ENCODE measurements at places on chromosomes 7 and 10.

DNA sequence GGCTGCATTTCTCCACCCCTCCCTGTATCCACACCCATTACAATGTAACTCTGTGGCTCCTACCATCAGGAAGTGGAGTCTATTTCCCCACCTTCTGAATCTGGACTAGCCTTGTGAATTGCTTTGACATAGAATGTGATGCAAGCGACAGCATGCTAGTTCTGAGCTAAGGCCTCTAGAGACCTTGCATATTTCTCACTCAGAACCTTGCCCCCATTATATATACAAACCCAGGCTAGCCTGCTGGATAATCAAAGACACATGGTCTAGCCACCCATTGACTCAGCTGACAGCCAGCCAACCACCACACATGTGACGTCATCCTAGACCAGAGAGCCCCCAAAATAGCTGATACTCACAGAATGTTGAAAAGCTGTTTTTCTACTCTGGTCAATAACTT, 77.9 kb downstream of the CCDC71L start:
- no peak for DNase-seq

GRCh38 chr10:71156436-71156835, 55.9 kb upstream of the UNC5B start:
- DNase-seq = no peak

- no peak for DNase-seq
Observed at GRCh38 chr7:29156907-29157452, 10.6 kb upstream of the CPVL start.

DNA sequence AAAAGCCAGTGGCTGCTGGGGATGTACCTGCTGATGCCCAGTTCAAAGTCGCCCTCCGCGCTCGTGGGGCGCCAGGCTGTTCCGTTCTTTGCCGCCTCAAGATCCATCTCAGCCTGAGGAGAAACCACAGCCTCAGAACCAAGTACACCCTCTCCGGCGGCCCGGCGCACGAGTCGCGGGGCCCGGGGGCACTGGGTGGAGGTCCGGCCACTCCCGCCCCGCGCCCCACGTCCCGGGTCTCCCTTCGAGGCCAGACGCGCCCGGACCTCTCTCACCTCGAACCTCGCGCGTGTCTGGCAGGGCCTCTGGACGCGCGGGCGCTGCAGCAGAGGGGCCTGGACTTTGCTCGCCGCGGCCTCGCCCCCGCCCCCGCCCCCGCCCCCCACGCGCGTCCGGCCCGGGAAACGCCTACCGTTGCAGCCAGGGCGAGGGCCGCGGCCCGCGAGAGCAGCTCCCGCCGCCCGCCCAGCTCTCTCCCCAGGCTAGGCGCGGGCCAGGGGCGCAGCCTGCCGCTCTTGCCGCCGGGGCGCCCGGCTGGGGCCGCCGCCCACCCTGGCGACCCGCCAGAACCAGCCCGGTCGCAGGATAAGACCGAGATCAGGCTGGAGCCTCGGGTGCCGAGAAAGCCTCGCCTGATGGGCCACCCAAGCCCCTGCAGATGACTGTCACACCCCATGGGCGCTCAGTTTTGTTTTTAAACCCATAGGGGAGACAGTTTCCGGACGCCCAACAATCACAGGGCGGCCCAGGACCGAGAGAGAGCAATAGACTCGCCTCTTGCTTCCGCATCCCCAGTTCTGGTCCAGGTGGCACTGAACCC, at the start of gene ABCB4:
Gene ABCB4 (minus strand): TSS at position 322 of the 820 bp plus-strand sequence. CDS start 215 bp downstream, at position 107.
- DNase-seq = no peak

GRCh38 chr10:101629837-101630632, 41.9 kb downstream of the DPCD start:
- DNase-seq = no peak

GRCh38 chr10:103145046-103145445, 48.0 kb downstream of the NT5C2 start:
- no peak for DNase-seq

DNA sequence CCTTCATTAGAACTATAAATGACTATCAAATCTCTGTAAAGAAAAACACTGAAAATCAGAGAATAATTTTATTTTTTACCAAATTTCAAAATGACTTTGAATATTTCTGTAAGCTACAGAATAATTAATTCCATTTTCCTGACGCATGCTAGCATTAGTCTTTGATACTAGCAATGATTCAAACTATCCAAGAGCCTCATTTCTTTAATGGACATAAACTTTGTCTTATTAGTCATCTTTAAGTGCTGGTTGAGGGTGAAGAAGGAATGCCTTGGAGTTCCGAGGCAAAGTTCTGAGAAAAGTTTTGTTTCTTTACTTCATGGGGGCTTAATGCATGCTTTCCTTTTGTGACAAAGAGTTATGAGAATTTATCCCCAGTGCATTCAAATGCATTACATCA, 137.3 kb downstream of the AGMO start:
- no peak for DNase-seq

GRCh38 chr7:44195889-44196288, 4.9 kb upstream of the YKT6 start:
- DNase-seq = no peak

DNA sequence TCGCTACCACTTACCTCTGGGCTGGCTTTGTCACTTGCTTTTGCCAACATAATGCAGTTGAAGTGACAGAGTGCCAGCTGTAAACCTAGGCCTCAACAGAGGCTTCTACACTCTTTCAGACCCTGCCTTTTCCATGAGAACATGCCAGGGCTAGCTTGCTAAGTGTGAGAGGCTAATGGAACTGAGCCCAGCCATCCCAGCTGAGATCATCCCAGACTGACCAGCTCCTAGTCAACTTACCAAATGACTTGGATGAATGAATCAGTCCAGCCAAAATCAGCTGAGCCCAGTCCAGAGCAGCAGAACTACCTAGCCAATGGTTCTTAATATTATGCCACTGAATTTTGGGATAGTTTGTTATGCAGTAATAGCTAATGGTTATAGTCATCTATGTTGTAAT, 34.7 kb upstream of the MKLN1 start:
- no peak for DNase-seq

GRCh38 chr10:44173608-44173894, 211.3 kb downstream of the CXCL12 start:
- DNase-seq = no peak

- DNase-seq = no peak
Observed at GRCh38 chr10:71978476-71978875, 14.3 kb downstream of the CHST3 start.

DNA sequence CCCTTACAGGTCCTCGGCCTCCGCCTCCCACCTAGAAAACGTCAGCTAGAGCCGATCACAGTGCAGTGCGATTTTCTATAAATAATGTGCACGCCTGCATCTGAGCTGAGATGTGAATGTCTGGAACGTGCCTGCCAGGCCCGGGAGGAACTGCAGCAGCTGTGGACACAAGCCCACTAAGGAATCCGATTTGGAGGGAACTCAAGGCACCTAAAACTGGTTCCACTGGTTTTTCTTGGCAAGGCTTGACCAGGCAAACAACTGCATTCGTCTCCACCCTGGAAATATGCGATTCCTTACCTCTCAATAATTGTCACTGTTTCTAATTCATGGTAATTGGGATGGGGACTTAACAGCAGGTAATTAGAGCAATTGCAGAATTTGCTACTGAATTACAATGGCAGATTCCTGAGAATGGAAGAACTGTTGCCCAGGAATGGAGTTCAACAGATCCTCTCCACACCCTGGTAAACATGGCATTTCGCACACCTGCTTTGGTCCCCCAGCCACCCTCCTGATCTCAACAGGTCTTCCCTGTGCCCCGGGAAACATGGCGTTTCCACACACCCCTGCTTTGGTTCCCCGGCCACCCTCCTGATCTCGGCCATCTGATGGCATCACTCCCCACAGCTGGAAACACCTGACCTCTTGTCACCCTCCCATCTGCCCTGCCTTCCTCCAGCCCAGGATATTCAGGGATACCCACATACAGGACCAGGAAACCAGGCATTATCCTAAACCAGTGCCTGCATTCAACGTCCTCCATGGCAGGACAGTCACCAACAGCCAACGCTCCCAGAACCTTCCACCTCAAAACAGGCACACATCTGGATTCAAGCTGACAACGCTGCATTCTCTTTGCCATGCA, 76.0 kb downstream of the DIP2C start:
- DNase-seq = no peak

DNA sequence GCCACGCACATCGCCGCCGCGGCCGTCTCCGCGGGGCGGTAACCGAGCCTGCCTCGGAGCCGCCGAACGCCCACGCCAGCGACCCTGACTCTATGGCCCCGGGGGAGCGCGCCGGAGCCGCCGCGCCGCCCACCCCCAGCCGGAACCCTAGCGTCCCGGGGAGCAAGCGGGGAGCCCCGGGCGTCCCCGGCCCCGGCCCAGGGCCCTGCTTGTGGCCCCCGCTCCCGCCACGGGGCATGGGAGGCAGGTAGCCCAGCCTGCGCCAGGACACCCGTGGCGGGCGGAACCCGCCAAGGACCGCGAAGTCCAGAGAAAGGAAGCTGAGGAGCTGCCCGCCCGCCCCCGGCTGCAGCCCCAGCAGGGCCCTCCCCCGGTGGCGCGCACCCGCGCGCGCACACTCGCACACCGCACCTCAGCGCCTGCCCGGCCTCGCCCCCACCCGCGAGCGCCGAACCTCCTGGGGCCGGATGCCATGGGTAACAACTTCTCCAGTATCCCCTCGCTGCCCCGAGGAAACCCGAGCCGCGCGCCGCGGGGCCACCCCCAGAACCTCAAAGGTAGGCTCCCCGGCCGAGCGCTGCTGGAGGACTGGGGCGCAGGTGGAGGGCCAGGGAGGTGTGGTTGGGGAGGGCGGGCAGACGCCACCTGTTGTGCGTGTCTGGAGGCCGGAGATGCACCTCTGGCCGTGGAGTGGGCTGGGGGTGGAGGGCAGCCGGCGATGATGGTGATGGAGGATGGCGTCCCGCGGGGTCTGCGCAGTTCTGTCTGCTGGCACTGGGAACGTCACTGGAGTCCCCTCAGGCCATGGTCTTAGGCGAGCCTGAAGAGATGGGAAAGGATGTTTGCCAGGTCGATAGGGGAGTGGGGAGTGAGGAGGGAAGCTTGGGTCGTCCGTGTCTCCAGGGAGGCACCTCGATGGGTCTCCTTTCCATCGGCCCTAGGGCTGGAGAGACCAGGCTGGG, 692 bp downstream of the NEURL1 start:
- no peak for DNase-seq

- no peak for DNase-seq
Observed at GRCh38 chr10:101032637-101033224, 1.7 kb downstream of the SFXN3 start.

DNA sequence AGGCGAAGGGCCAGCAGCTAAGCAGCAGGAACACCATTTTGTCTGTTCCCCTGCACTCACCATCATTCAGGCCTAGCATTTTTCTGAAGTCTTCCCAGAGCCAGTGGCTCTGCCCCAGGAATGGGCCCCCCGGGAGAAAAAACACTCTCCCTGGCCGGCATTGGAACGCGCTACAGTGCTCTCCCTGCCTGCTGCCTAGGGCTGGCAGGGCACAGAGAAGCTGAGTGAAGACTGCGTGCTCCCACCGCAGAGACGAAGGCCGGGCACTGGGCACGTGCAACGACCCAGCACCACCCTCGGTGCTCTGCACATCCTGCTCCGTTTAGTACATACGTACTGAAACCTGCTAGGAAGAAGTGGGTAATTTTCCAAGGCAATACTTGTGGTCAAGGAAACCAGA, 34.4 kb downstream of the HSPA12A start:
- DNase-seq = no peak

DNA sequence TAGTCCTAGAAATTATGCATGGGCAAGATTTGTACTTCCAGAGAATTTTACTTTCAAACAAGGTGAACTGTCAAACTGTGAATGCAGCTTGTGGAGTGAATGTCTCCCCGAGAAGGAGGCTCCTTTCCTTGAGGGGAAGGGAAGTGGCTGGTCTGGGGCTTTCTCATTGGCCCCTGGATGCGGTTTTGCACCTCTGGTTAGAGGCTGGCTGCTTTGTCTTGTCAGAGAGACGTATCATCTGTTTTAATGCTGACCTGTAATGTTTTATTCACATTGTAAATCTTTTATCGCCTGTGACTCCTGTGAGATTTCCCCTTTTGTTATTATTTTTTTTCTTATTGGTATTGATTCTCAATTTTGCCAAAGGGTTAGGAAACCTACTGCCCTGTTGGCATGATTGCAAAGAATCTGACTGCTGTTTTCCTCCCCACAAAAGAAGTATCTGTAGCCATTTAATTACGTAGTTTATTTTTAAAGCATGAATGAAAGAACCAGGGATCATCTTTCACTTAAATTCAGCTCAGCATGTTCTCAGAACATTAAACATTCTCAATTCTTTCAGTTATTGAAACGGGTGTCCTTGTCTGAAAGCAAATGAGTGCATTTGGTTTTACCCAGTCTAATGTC, 238.3 kb upstream of the NFE2L3 start:
- DNase-seq = no peak

- DNase-seq = no peak
Observed at GRCh38 chr7:44159824-44160630, 18.9 kb upstream of the MYL7 start.

DNA sequence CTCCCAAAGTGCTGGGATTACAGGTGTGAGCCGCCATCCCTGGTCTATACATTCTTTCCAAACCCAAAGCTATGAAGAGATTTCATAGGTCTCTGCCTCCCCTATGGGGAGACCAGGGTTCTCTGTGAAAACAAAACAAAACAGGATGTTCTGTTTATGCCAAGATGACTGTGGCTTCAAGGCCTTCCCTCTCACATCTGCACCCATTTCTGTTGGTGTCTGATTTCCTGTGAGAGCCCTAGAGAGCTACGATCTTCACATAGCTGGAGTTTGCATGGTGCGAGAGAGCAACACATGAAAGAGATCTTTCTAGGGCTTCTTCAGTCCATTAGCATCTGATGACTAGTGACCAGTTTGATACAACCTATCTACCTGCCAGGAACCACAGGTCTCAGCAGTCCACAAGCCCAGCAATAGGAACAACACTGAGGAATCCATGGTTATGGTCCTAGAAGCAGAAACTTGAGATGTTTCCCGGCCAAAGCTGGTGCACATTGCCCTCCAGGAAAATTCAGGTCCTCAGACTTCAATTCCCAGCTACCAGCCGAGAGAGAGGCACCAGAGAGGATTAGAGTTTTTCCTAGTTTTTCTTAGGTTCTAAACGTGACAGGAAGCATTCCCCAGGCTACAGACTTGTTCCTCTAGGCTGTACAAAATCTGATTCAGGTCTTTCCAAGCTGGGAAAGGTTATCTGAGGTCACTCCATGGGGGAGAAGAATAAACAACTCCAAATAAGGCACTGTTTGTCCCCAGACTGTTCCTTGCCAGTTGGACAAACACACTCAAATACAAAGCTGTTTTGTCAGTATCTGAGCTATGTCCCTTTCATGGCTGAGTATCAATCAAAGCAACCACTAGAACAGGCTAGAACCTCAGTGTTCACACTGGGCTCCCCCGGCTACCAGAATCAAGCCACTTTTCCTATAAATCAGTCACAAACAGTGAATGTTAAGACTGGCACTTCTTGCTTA, 259.7 kb downstream of the CALN1 start:
- no peak for DNase-seq
